ENCODE measurements at places on chromosomes 4 and X.

GRCh38 chr4:113636877-113637276, 124.7 kb downstream of the CAMK2D start:
- no peak for DNase-seq

- DNase-seq: no peak
Observed at GRCh38 chr4:89586318-89586717, 250.6 kb downstream of the SNCA start.

GRCh38 chr4:168109527-168109926, 17.2 kb downstream of the ANXA10 start:
- no peak for DNase-seq

GRCh38 chr4:174036576-174036975, 246.9 kb downstream of the FBXO8 start:
- DNase-seq: no peak

DNA sequence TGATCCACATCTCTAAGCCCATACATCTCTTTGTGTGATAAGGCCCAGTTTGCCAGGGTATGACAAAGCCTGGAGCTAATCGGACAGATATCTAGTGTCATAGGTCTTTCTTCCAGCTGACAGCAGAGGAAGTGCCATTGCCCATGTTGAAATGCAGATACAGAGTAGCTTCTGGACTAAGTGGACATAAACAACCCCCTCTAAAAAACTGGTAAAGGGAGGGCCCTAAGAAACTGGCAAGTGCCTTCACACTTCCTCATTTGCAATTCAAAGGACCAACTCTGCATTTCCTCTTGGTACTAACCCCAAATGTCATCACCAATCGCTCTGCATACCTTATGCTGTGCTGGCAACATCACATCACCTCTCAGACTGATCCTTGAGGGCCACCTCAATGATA, 20.8 kb downstream of the ARHGEF6 start:
- no peak for DNase-seq

GRCh38 chrX:153412746-153413720, 1.8 kb downstream of the ZFP92 start:
- DNase-seq: no peak

- DNase-seq: no peak
Observed at GRCh38 chr4:83552924-83553323, 17.0 kb downstream of the GPAT3 start.

DNA sequence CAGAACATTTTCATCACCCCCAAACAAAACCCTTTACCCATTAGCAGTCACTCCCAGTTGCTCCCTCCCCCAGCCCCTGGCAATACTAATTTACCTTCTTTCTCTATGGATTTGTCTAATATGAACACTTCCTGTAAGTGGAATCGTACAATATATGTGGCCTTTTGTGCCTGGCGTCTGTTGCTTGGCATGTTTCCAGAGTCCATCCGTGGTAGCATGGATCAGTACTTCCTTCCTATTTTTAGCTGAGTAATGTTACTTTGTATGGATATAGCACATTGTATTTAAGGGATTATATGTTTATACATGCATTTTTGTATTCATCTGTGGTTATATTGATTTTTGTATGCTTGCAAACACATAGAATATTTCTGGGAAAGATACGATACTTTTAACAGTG, 48.2 kb downstream of the PPEF1 start:
- no peak for DNase-seq

DNA sequence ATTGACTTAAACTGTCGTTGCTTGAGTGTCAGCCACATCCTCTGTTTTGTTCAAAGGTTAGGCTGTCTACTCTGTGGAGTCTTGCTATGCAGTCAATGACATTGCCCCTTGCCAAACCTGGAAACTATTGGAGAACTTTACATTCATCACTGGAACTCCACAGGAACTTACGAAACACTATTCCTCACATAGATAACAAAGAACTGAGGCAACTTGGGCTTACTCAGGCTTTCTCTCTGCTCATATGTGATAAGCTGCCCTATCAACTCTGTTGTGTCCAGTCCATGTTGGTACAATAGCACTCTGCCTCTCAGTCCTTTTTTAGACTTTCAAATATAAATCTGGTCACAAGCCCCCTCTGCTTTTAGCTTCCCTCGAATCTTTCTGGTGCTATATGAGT, 9.4 kb downstream of the NPY5R start:
- no peak for DNase-seq

DNA sequence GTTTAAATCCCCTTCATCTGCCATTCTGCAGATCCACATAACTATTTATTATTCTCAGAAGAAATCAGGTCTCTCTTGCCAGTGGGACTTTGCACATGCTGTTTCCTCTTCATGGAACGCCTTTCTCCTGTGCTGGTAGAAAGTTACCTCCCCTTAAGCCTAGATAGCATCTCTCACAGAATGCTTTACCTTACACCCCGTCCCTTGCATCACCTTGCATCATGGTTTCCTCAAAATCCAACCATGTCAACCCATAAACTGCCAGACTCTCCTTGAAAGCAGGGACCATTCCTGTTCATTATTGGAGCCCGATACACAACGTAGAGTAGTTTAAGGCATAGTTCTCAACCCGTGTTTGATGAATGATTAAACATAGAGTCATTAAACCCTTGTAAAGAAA, 396.2 kb upstream of the F9 start:
- DNase-seq: no peak

GRCh38 chrX:45907786-45908185, 637.4 kb downstream of the ZNF674 start:
- no peak for DNase-seq

DNA sequence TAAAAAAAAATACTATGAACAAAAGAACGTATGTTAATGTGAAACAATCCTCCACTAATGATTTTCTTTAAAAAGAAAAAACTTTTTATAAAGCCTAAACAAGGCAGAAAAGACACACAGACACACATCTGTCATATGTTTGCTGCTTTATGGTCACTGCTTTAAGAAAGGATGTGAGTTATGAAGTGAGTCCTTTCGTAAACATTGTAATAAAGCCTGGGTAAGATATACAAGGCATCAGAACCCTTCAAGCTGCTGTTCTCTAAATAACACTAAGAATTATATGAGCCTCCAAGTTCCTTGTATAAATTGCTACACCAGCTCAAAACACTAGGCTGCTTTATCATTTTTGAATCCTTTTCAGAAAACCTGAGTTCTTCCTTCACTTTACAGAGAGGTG, 81.6 kb downstream of the FBXO8 start:
- DNase-seq: no peak

DNA sequence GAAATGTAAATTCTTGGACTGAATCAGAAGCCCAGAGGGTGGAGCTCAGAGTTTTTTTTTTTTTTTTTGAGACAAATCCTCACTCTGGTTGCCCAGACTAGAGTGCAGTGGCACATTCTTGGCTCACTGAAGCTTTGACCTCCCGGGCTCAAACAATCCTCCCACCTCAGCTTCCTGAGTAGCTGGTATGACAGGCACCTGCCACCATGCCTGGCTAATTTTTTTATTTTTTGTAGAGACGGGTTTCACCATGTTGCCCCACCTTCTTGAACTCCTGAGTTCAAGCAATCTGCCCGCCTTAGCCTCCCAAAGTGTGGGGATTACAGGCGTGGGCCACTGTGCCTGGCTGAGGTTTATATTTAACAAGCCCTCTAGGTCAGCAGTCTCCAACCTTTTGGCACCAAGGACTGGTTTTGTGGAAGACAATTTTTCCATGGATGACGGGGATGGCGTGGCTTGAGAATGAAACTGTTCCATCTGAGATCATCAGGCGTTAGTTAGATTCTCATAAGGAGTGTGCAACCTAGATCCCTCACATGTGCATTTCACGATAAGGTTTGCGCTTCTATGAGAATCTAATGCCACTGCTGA, 76.7 kb downstream of the FHIP1A start:
- DNase-seq: no peak

DNA sequence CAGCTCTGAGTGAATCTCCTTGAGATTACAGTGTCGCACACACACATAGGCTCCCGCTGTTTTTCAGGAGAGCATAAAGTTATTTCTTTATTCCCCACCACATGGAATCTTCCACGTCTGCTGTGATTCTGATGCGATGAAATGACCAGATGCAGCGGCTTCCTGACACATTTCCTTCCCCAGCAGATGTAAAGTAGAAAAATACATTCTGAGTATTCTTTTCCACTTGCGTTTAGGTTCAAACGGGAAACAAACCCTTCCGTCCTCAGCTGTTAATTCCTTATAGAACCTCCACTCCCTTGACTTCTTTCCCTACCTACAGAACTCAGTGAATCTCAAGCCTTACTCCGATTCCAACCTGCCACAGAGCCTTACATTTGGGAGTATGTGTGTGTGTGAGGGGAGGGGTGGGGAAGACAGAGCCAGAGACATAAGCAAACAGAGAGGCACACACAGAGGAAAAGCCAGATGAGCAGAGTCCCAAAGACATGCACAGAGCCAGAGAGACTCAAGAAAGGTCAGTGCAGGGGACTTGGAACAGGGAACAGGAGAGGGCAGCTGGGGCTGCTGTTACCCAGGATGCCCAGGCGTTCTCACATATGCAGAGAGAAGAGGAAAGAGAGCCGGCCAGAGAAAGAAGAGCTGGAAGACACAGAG, 47.3 kb downstream of the SETD7 start:
- no peak for DNase-seq

- no peak for DNase-seq
Observed at GRCh38 chr4:138875891-138876608, 139.5 kb upstream of the NOCT start.

DNA sequence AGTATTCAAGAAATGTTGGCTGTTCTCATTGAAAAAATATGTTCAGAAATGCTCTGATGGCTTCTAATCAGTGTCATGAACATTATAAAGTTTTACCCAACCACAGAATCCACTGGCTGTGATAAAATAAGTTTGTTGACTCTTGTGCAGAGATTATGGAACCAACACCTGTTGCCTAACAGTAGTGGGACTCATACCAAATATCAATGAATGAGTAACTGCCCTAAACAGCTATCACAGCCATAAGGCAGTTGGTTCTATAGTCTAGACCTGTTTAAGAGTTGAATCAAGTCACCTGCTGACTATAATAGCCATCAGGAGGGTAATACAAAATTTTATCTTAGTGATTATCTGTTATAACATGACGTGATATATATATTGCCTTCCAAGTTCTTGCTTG, 168.3 kb downstream of the ATOH1 start:
- DNase-seq: no peak

DNA sequence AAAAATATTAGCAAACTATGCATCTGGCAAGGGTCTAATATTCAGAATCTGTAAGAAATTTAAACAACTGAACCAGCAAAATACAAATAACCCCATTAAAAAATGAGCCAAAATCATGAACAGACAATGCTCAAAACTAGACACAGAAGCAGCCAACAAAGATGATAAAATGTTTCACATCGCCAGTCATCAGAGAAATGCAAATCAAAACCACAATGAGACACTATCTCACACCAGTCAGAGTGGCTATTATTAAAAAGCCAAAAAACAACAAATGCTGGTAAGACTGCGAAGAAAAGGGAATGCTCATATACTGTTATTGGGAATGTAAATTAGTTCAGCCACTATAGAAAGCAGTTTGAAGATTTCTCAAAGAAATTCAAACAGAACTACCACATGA, 201.3 kb upstream of the CPEB2 start:
- DNase-seq: no peak

GRCh38 chr4:8319731-8320385, 50.3 kb downstream of the HTRA3 start:
- no peak for DNase-seq

- no peak for DNase-seq
Observed at GRCh38 chrX:11647138-11647537, 18.6 kb downstream of the ARHGAP6 start.

GRCh38 chrX:104567506-104567905, 1.5 kb downstream of the IL1RAPL2 start:
- no peak for DNase-seq

GRCh38 chrX:97895751-97896150, 1012.0 kb downstream of the RPA4 start:
- DNase-seq: no peak

Measured in activated T-cell treated with anti-CD3 and anti-CD28 coated beads, Interleukin-2, amount 50 U/mL, for 4 hours (primary cell).